ENCODE measurements at places on chromosomes 7 and 10.

- no peak for DNase-seq
Measured at GRCh38 chr7:107891636-107892366, 818 bp downstream of the DLD start.

GRCh38 chr10:85649461-85649860, 717.1 kb downstream of the GRID1 start:
- peak; percentile 46 for DNase-seq

GRCh38 chr7:139321071-139321745, 19.9 kb upstream of the FMC1 start:
- DNase-seq: no peak

DNA sequence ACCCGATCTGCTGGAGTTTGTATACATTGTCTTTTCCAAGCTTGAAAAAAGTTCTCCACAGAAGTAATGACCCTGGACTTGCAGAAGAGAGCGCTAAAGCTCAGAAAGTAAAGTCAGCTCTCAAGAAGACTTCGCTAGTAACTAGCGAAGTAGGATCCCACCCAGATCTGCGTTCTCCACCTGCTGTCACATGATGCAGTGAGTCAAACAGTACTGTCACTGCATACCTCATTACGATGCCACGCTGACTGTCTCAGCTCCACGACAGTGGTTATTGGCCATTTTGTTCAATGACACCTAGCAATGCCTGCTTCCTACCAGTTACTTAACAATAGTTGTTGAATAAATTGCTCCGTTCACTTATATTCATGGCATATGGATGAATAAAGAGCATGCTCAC, 29.7 kb upstream of the SEC61G start:
- peak; percentile 48 for DNase-seq

DNA sequence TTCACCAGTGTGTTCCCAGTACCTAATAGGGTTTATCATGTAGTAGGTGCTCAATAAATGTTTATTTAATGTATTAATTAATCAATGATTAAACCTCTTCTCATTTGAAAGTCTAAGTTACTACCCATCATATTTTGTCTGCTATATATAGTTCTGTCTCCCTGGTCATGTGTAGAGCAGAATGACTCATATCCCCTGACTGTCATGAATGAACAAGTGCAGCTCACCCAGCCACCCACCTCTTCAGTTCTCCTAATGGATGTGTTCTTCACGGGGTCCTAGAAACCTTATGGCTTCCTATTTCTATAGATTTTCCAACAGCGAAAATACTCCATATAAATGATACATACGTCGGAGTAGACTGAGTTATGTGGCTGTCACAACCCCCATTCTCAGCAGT, 64.5 kb downstream of the HIF1AN start:
- DNase-seq: no peak

DNA sequence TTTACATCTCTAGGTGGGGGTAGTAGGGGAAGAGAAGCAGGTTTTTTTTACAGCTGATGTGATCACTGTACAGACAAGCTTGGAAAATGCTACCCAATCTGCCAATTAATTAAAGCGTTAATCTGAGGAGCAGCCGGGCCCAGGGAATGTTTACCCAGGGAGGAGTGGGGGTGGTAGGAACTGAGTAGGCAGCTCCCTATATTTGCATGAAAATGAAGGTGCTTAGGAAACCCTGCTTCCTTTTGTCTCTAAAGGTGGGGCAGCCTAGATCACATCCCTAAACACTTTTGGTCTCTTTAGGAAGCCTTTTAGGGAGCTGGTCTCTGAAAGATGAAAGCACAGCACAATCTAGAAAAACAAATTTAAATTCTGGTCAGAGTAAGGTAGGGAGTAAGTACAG, 53.0 kb upstream of the NFKB2 start:
- DNase-seq: peak; percentile 50

- DNase-seq: peak; percentile 84
Measured at GRCh38 chr10:23067939-23068775, 27.2 kb upstream of the MSRB2 start.

- no peak for DNase-seq
Measured at GRCh38 chr7:1516586-1517251, 12.5 kb upstream of the INTS1 start.

DNA sequence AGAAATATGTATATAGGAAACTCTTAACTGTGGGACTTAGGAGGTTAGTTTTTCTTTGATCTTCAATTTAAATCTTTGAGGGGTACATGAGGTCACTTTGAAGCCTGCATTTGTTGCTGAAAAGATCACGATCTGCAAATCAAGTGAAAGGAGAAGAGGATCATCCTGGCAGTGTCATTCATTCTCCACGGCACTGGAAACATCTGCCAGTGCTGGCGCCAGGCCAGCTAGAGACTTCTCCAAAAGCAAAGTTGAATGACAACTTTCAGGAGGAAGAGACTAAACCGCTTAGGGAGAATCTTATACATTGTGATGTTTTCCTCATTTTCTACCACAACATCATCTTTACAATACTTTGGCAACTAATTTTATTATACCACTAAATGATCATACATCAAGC, 42.5 kb downstream of the MRC1 start:
- DNase-seq: no peak

DNA sequence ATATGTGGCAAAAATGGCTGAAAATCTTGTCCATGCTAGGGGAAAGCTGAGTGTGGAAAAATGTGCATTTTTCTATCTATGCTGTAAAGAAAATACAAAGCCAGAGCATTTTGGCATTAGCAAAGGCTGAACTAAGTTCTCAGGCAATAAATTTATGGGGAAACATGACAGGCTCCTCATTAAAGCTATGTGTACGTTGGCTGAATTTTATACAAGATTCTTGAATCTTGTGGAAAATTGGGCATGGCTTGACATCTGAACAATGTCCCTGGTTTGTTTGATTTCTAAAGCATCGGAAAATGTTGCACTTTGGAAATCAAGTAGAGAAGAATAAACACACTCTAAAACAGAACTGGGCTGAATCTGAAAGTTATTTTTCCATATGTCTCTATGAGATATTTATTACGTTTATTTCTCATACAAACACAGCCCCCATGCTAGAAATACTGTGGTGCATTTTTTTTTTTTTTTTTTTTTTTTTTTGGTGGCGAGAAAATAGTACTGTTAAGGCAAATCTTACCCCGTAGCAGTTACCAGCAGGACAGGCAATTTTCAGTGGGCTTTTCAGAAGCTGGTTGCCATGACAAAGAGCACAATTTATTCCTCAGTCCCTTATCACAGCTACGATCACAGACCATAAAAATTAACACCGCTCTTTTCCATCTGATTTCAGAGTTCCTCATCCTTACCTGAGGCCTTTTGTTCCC, 16.9 kb downstream of the CPA1 start:
- no peak for DNase-seq

GRCh38 chr10:97119058-97119745, 66.6 kb downstream of the SLIT1 start:
- peak; percentile 46 for DNase-seq

DNA sequence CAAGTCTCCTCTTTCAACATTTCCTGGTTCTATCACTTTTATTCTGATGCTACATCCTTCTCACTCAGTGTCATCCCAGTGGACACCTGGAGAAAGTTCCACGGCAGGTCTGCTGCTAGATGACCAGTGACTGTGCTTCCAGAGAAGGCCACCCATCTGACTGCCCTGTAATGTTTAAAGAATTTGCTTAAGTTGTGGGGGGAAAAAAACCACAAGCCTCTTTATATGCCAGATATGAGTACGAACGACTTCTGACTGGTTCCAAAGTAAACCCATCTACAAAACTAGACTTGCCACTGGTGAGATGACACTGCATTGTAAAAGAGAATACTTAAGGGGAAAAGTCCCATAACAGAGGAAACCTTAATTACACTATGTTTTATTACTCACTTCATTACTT, 69.6 kb upstream of the VWC2 start:
- no peak for DNase-seq

- DNase-seq: no peak
Measured at GRCh38 chr10:3982746-3983442, 197.9 kb upstream of the KLF6 start.

DNA sequence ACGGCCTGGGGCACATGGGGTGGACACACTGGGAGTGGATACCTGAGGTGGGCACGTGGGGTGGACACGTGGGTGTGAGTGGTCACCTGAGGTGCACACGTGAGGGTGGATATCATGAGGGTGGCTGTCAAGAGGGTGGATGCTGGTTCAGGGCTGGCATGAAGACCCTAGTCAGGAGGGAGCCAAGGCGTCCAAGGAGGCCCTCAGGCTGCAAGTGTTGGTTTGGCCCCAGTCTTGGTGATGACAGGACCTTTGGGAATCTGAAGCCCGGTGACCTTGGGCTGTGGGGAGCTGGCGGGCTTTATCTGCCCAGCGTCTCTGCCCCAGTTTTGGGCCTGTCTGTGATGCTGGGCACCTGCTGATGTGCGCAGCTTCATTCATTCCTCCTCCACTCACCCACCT, 24.9 kb upstream of the PFKFB3 start:
- DNase-seq: no peak

DNA sequence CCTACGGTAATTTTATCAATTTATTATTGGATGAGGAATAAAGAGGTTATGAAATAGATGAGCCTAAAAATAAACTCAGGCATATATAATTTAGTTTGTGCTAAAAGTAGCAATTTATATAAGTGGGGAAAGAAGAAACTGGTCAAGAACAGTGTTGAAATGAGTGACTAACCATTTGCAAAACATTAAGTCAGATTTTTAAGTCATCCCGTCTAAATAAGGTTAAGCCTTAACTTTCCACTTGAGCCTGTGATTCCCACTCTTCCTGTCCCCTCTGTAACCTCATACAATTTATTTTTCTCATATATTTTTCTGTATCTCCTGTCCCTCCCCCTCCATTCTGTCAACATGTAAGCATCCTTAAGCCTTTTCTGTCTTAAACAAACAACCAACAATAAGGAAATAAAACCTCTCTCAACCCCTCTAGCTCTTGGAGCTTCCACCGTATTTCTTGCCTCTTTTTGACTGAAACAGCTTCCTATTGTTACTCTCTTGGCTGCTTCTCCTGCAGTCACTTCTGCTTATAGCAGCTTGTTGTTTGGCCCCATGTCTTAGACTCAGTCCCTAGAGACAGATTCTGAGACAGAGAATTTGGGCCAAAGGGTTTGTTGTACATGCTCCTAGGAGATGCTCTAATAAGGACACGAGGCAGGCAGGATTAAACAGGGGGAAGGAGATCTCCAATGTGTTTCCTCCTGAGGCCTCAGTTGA, 109.7 kb downstream of the GNAI1 start:
- DNase-seq: peak; percentile 57

- DNase-seq: no peak
Measured at GRCh38 chr10:18397906-18398305, 253.5 kb downstream of the NSUN6 start.

GRCh38 chr10:42697926-42698325, 59.6 kb upstream of the ZNF33B start:
- DNase-seq: no peak

- no peak for DNase-seq
Measured at GRCh38 chr10:121296881-121297585, 301.2 kb downstream of the FGFR2 start.

DNA sequence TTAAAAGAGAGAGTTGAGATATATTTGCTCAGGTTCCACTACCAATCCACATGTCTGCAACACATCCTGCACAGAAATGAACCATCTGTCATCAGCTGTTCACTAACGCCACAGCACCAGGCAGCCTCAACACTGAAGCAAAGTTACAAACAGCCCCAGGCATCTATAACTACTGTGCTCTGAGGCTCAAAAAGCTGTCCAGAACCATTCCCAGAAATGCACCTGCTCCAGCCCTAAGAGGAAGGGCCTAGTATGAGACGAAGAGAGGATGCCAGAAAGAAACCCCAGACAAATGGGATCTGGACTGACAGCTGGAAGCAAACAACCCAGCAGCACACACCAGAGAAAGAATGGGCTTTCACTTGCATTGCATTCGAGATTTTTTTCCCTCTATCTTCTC, 159.3 kb downstream of the ELMO1 start:
- DNase-seq: peak; percentile 53

DNA sequence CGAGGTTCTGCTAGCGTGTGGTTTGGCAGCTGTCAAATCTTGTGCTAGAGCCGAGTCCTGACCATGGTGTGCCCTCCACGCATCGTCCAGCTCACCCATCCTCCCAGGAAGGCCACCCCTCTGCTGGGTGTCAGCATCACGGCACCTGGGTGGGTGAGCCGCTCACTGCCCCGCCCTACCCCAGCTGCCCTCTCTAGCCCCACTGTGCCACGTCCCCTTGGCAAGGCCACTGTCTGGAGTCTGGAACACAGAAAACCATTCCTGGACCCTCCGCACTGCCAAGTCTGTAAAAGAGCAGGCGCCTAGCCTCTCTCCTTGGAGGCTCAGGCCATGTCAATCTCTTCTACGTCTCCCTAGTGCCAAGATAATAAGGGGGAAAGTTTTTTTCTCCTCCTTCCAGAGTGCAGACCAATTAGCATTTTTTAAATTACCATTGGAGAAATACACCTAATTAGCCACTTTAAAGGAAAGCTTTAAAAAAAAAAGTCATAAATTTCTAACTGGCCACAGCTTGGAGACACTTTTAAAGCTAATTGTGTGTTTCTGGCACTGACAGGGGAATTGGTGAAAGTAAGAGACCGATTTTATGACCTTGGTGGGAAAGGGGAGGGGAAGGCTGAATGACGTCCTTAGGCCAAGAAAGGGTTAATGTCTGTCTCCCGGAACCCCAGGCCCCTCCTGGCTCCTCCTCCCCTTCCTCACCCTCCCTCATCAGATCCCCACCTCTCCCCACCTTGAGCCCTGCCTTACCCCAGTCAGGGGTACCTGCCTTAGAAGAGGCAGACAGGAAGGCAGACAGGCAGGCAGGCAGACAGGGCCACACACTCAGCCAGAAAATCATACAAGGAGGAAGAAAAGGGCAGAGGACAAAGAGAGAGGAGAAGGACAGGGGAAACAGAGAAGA, 151.2 kb downstream of the PLXNA4 start:
- DNase-seq: no peak

DNA sequence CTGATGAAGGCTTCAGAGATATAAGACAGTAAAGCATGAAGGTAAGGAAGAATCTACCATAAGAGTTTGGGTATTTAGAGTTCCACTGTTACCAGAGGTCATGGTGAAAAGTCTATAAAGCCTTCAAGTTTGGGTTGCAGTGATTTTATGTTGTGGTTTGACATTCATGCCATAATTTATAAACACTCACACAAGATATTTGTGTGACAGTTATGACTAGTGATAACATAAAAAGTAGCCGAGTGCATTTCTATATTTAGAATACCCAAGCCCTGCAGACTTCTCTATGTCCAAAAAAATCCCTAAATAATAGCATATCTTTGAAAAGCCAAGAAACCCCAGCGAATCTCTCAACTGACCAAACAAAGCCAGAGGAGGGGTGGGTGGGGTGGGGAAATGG, 229.9 kb downstream of the CXCL12 start:
- DNase-seq: no peak

DNA sequence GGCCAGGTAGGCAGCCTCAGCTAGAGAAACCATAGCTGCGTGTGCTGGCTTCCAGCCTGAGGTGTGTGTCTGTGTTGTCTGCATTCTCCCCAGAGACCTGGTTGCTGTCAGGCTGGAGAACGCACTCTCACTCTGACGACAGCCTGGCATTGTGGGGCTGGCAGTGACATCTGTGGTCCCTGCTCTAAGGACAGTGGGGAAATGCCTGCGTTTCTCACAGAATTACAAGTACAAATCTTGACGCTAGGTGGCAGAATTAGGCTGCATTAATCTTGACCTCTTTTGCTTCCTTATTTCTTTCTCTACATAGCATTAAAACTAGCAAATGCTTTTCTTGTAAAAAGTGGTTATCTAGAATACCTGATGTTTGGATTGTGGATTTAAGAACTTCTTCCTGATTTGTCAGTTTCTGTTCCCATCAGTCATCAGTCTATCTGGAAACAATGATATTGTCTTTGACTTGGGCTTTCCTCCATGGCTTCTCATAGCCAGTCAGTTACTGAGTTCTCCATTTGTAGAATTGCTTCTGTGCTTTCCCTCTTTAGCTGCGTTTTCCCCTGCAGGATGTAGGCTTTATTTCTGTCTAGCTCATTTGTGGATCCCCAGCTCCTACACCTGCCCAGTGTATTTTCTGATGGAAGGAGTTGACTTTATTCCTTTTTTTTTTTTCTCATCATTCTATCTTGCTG, 86.0 kb downstream of the FANK1 start:
- DNase-seq: peak; percentile 97

All from spinal cord (tissue), 10 donors.